ENCODE measurements at places on chromosomes 3 and 15.

GRCh38 chr3:137988152-137988551 lies 21.8 kb upstream of the CLDN18 start:
- DNase-seq: peak; percentile 11

- peak; percentile 13 for DNase-seq
These were observed 1.8 kb upstream of the SCN5A start for GRCh38 chr3:38651153-38651789.

- no peak for DNase-seq
These were observed 1.8 kb downstream of the MUC4 start for GRCh38 chr3:195809796-195810454.

- DNase-seq: no peak
These were observed 25.5 kb upstream of the CSPG4 start for GRCh38 chr15:75738014-75738646.

- no peak for DNase-seq
These were observed 199.1 kb downstream of the UBE3A start for GRCh38 chr15:25239471-25240345.

DNA sequence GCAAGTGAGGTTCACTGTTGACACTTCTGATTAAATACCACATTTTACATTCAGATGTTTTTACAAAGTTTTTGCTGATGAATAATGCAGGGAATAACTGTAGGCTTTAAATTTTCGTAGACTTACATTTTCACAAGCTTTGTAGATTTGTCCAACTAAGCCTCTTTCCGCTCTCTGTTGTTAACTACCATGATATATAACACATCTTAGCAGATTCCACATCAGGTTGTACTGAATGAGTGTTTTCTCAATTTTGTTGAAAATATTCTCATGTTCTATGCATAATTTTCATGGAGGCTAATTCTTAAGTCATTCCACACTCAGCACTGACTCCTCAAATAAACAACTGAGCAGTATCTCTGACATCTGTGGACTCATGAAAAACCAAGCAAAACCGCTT lies 168.3 kb downstream of the RSRC1 start:
- no peak for DNase-seq

GRCh38 chr15:33852570-33852969 lies 115.7 kb upstream of the CHRM5 start:
- no peak for DNase-seq

DNA sequence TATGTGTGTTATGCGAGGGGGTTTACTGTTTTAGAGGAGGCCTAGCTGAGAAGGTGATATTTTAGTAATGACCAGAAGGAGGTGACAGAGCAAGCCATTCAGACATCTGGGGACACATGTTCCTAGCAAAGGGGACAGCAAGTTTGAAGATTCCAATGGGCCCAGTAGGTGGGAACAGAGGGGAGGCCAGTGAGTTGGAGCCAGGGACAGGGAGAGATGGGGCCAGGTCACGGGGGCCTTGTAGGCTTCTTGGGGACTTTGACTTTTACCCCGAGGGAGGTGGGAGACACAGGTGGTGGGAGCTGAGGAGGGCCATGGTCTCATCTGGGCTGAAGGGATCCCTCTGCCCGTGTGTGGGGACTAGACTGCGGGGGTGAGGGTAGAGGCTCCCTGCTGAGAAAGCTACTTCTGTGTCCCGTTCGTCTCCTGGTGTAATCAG lies 72.5 kb downstream of the MGLL start:
- no peak for DNase-seq

GRCh38 chr15:41669701-41670100 lies 9.5 kb downstream of the MGA start:
- DNase-seq: no peak

- no peak for DNase-seq
These were observed 497.0 kb upstream of the TBL1XR1 start for GRCh38 chr3:177694316-177694715.

GRCh38 chr15:61621146-61621545 lies 392.0 kb upstream of the RORA start:
- DNase-seq: no peak

DNA sequence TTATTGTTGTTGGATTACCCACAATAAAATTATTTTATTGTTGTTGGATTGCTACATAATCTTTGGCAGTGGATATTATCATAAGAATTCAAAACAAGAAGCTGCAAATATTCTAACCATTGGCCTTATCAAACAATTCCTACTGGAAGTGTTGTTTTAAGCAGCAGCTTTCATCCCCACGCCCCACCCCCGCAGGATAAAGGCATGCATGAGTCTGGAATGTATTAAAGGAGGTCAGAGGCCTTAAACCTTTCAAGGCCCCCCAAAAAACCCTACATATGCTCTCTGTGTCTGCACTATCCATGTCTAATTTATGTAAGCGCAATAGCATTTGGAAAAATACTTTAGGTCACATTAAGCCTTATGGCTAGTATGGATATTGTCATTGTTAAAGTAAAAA lies 23.1 kb downstream of the P3H2 start:
- peak; percentile 46 for DNase-seq

- no peak for DNase-seq
These were observed 106.6 kb downstream of the MYH15 start for GRCh38 chr3:108403686-108404345.

GRCh38 chr3:99659951-99660350 lies 21.6 kb downstream of the COL8A1 start:
- DNase-seq: no peak
